Activated naive CD4-positive, alpha-beta T cell treated with anti-CD3 and anti-CD28 coated beads for 36 hours (primary cell): ENCODE measurements at places on chromosomes 3 and 15. TPM values are rescaled to one million over a fixed set of nuclear protein-coding genes. Genes with fewer than 3 reads are reported as not detected.
A peak's percentile ranks its signal among the peaks of the same experiment; 100 is the strongest.

GRCh38 chr3:133943639-133944141, 48.0 kb upstream of the RAB6B start:
- H3K36me3 ChIP-seq, result no peaks in the 10 kb centered on the region
- no peak overlapping the region for H3K27ac ChIP-seq
- peaks cover 14% of the 10 kb centered on the region for H3K4me1 ChIP-seq
- no peak for DNase-seq

GRCh38 chr15:77564341-77564740, 68.4 kb downstream of the LINGO1 start:
- no peaks in the 10 kb centered on the region for H3K36me3 ChIP-seq
- no peak for DNase-seq
- peaks cover 4% of the 10 kb centered on the region for H3K27me3 ChIP-seq
- H3K4me1 ChIP-seq, result no peaks in the 10 kb centered on the region

DNA sequence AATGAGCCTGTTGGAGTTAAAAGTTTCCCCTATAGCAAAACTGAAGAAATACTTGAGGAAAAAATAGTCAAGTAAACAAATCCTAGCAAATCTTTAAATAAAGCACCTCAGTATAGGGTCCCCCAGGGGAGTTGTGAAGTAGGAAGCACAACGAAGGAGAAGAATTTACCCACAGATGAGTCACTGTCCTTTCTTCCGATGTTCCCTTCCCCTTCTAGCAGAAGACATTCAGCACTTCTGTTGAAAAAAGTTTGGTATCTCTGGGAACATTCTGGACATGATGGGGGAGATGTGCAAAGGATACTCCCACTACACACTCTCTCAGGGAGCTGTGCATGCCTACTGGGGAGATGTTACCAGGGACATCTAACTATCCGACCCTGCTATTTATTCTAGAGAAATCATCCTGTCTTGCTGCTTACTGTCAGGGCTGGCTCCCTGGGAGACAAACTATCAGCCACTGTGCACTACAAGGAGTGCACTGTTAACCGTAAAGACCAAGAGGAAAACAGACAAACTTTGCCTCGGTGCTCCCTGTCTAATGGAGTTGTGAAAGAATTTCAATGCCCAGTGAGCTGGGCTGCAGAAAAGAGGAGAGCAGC, 93.8 kb downstream of the RFTN1 start:
- no peak overlapping the region for H3K4me3 ChIP-seq
- no peak for DNase-seq
- peaks cover 13% of the 10 kb centered on the region for H3K36me3 ChIP-seq
- H3K27me3 ChIP-seq, result no peaks in the 10 kb centered on the region

Gene FEZF2
- total RNA-seq, result not detected

Gene MYZAP
- 0.38 TPM for total RNA-seq

GRCh38 chr3:113405180-113405579, 36.1 kb downstream of the CFAP44 start:
- no peak overlapping the region for H3K4me3 ChIP-seq
- H3K27ac ChIP-seq, result no peak overlapping the region
- H3K4me1 ChIP-seq, result peaks cover 7% of the 10 kb centered on the region
- DNase-seq, result no peak
- H3K27me3 ChIP-seq, result no peaks in the 10 kb centered on the region

Gene SEMA3G
- total RNA-seq, result not detected

Gene TAMM41
- total RNA-seq, result 19.3 TPM

Gene TNFSF10
- 32.7 TPM for total RNA-seq

Gene REC114
- total RNA-seq, result not detected

- H3K27ac ChIP-seq, result no peak overlapping the region
- DNase-seq, result no peak
- H3K4me3 ChIP-seq, result no peak overlapping the region
- peaks cover 4% of the 10 kb centered on the region for H3K4me1 ChIP-seq
- H3K27me3 ChIP-seq, result no peaks in the 10 kb centered on the region
Measured at GRCh38 chr3:152040319-152040718, 166.9 kb downstream of the SUCNR1 start.

DNA sequence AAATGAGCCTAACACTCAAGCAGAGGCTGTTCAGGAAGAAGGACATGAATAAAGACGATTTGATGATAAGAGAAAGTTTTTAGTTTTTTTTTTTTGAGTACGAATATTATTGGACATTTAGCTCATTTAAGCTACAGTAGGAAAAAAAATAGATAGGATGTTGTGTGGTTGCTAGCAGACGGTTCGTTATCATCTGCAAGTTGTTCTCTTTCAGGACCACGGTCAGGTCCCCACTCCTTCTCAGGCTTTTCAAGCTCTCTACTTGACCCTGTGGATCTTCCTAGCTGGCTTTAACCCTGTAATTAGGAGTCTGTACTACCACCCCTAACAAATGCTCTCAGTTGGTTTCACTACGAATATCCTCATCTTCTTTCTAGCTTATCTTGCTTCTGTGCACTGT, 1.1 kb downstream of the KCNH8 start:
- no peak overlapping the region for H3K4me3 ChIP-seq
- H3K27me3 ChIP-seq, result peaks cover 27% of the 10 kb centered on the region
- no peaks in the 10 kb centered on the region for H3K36me3 ChIP-seq
- H3K27ac ChIP-seq, result no peak overlapping the region
- DNase-seq, result peak; percentile 60
- peaks cover 15% of the 10 kb centered on the region for H3K4me1 ChIP-seq

GRCh38 chr3:185153861-185154629, 1.2 kb upstream of the C3orf70 start:
- H3K36me3 ChIP-seq, result no peaks in the 10 kb centered on the region
- peaks cover 4% of the 10 kb centered on the region for H3K4me1 ChIP-seq
- H3K27ac ChIP-seq, result no peak overlapping the region
- H3K27me3 ChIP-seq, result peaks cover 33% of the 10 kb centered on the region
- H3K4me3 ChIP-seq, result no peak overlapping the region

- H3K27ac ChIP-seq, result no peak overlapping the region
- no peaks in the 10 kb centered on the region for H3K36me3 ChIP-seq
- H3K4me3 ChIP-seq, result no peak overlapping the region
- no peak for DNase-seq
- H3K27me3 ChIP-seq, result no peaks in the 10 kb centered on the region
Measured at GRCh38 chr15:90019611-90020010, 18.5 kb downstream of the ZNF710 start.

DNA sequence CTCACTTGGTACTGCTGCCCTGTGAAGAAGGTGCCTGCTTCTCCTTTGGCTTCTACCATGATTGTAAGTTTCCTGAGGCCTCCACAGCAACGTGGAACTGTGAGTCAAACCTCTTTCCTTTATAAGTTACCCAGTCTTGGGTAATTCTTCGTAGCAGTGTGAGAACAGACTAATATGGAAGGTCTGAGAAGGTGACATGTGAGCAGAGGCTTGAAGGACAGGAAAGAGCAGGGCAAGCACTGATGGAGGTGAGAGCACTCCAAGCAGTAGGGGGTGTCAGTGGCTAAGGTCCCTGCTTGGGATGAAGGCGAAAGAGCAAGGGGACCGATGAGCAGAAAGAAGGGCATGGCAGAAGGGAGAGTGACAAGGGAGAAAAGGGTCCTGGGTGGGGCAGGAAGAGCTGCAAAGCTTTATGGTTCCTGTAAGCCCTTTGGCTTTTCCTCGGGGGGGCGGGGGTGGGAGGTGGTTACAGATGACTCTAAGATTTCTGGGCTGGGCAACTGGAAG, 3.5 kb downstream of the EIF4E3 start:
- H3K4me1 ChIP-seq, result peaks cover 76% of the 10 kb centered on the region
- H3K27ac ChIP-seq, result peak overlapping the region; percentile 85
- peak overlapping the region; percentile 55 for H3K4me3 ChIP-seq
- H3K27me3 ChIP-seq, result no peaks in the 10 kb centered on the region
- DNase-seq, result peak; percentile 58

GRCh38 chr3:139173372-139174108, 128.8 kb upstream of the PRR23C start:
- H3K4me1 ChIP-seq, result peaks cover 3% of the 10 kb centered on the region
- peaks cover 22% of the 10 kb centered on the region for H3K27me3 ChIP-seq
- H3K27ac ChIP-seq, result no peak overlapping the region
- H3K4me3 ChIP-seq, result no peak overlapping the region
- no peak for DNase-seq

GRCh38 chr3:152403632-152404066, 134.9 kb downstream of the MBNL1 start:
- H3K36me3 ChIP-seq, result peaks cover 14% of the 10 kb centered on the region
- no peak for DNase-seq
- peak overlapping the region; percentile 89 for H3K27ac ChIP-seq

DNA sequence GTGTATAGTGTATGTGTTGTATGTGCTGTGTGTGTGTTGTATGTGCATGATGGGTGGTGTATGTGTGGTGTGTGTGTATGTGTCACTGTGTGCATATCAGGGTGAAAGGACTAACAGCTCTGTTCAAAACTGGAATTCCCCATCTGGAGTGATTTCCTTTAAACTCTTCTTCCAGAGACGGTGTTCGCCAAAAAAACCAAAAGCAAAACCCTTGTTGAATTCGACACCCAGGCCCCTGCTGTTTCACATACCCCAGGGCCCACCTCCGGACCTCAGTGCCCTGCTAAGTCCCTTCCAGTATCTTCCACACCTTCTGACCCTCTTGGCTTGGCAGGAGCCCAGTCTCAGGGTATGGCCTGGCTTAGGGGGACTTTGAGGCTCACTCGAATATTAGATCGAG, 44.9 kb upstream of the SEC13 start:
- no peaks in the 10 kb centered on the region for H3K36me3 ChIP-seq
- no peak overlapping the region for H3K4me3 ChIP-seq
- peaks cover 37% of the 10 kb centered on the region for H3K4me1 ChIP-seq
- DNase-seq, result no peak
- H3K27me3 ChIP-seq, result peaks cover 16% of the 10 kb centered on the region

DNA sequence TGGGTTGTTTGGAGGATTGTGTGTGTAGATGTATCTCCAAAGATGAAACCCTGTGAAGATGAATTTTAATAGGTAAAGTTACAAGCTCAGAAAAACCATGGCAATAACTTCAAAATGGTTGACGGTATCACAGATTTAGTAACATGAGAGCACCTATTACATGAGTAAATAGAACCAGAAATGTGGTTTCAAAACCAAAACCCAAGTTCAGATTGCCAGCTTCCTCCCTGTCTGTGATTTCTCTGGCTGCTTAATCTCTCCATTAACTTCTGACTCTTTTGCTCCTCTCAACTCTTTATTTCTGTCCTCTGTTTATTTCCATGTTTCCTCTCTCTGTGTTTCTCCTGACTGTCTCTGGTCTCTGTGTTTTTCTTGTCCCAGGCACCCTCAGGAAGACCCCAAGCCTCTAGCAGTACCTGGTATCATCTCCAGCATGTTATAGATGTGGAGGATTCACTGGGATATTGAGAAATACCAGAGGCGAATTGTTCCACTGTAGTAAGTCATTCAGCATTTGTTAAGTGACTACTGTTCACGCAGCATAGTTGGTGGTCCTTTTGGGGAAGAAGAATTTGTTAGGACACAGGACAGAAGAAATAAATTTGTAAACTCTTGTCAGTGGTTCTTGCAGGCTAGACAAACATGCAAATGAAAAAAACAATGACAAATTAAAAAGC, 138.8 kb downstream of the BBX start:
- DNase-seq, result no peak
- no peaks in the 10 kb centered on the region for H3K27me3 ChIP-seq
- no peak overlapping the region for H3K4me3 ChIP-seq
- peaks cover 23% of the 10 kb centered on the region for H3K4me1 ChIP-seq

- DNase-seq, result no peak
- no peaks in the 10 kb centered on the region for H3K27me3 ChIP-seq
- no peaks in the 10 kb centered on the region for H3K4me1 ChIP-seq
- no peak within 1 kb of the TSS for H3K4me3 ChIP-seq
- no peaks in the 10 kb centered on the region for H3K36me3 ChIP-seq
Measured at GRCh38 chr3:58577269-58577821, at the start of gene FAM107A. Gene FAM107A (minus strand): TSS chr3:58577391. CDS start chr3:58569860, 7,531 bp downstream.
